ENCODE measurements at places on chromosomes 3 and 15. TPM values are rescaled to one million over a fixed set of nuclear protein-coding genes. Genes with fewer than 3 reads are reported as not detected.

The SLCO2A1 gene
- total RNA-seq, result 0.22 TPM

The EPHB3 gene
- 3.0 TPM for total RNA-seq

The GUCA1C gene
- not detected for total RNA-seq

The FAM219B gene
- 64.1 TPM for total RNA-seq

The IMPG2 gene
- 0.11 TPM for total RNA-seq

The ANKUB1 gene
- not detected for total RNA-seq

The EFCAB12 gene
- total RNA-seq, result not detected

The SLC2A2 gene
- total RNA-seq, result not detected

The KIF23 gene
- 29.3 TPM for total RNA-seq

The SCAANT1 gene
- not detected for total RNA-seq

The USP50 gene
- not detected for total RNA-seq

The CKMT1A gene
- total RNA-seq, result not detected

The ACSBG1 gene
- not detected for total RNA-seq
